ENCODE measurements at places on chromosomes 13 and 19.

DNA sequence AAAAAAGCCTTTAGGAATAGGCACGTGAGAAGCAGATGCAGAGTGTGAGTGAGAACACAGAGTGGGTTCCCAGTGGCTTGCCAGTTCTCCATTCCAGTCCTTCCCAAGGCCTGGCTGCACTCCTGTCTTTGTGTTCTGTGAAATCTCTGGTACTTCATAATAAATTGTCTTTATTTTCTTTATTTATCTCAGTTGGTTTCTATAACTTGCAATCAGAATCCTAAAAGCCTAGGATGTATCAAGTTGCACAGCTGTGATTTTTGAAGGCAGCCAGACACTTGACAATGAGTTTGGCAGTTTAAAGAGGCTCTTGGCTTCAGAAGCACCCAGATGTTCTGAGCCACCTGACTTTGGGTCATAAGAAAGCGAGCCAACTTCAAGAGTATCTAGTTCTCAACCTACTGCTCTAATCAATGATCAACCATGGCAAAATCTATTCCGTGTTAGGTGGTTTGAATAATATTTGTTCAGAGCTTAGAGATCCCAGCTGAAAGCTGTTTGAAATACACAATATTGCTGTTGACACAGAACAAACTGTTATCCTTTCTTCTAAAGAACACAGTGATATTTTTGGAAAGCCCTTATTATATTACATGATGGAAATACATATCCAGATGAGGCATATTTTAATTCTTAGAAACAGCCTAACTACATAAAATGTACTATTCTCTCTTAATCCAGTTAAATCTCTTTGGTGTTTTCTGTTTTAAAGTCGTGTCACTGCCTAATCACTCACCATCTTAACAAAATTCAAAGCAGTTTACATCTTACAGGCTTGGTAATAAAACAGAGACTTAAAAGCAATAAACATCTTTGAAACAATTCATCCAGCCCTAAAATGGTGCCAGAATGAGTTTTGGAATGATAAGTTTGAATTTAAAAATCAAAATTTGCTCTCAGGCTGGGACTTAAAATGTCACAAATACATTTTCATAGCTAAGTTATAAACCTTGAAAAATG is 483.0 kb upstream of the NBEA start:
- DNase-seq: peak; percentile 26

GRCh38 chr19:48413879-48414587 is 20.6 kb downstream of the GRIN2D start:
- DNase-seq: no peak

DNA sequence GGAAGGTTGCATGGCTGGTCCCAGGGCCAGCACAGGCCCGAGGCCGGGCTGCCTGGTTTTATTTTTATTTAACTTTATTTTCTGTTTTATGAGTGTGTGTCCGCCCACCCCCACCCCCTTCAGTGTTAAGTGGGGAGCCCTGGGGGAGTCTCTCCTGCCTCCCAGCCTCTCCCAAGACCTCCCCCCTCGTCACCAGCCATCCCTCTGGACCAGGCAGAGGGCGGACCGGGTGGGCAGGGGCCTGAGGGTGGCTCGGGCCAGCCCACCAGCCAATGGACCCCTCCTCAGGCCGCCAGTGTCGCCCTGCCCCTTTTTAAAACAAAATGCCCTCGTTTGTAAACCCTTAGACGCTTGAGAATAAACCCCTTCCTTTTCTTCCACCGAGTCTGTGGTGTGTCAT is 531 bp upstream of the TGFBR3L start:
- DNase-seq: no peak

DNA sequence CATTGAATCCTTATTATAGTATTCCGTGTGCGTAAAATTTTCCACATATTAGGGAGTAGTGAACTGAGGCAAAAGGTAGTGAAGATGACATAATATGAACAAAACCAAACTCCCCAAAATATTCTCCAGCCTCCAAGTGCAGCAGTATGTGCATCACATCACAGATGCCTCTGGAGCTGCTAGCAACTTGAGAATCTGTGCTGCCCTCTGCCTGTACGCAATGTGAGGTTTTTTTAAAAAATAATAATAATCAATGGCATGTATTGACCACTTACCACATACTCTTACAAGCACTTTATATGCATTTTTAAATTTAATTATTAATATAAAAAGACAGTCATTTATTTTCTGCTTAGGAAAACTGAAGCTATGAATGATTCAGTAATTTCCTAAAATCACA is 583.0 kb upstream of the SPRY2 start:
- DNase-seq: no peak

- no peak for DNase-seq
Observed at GRCh38 chr19:4515732-4516131, 2.6 kb downstream of the PLIN4 start.

- DNase-seq: no peak
Observed at GRCh38 chr19:30349131-30349730, 23.0 kb upstream of the ZNF536 start.
